ENCODE measurements at places on chromosomes 2 and 18.

DNA sequence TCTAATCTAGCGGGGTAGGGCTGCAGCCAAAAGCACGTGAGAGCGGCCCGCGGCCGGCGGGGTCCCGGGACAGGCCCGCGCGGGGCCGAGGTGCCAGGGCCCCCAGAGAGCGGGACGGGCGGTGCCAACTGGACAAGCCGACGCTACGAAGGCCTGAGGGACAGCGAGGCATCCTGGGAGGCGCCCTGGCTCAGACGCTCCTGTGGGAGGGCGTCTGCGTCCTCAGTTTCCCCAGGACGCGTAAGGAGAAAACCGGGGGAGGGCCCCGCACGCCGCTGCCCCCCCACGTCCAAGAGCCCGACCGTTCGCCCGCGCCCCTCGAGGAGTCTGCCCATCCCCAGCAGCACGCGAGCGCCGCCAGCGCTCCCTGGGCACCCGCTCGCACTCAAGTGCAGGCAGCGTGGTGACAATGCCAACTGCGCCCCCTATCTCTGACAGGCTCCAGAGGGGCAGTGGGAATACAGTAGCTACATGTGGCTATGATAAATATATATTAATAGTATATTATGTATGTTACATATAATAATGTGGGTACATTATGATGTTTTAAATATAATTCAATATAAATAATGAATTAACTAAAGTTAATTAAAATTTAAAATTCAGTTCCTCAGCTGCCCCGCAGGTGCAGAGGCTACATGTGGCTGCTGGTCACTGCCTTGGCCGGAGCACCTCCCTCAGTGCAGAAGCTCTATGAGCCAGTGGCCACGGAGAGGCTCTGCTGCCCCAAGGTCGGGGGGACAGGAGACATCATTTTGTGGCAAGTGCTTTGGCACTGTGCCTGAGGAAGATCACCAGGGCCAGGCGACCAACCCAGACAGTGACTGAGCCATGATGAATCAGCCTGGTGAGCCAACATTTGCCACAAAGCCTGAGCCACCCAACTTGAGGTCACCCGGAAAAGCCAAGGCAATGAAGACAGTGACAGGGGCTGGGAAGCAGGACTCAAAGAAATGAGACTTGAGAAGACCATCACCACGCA is 5.5 kb upstream of the SFT2D3 start:
- no peak for DNase-seq

DNA sequence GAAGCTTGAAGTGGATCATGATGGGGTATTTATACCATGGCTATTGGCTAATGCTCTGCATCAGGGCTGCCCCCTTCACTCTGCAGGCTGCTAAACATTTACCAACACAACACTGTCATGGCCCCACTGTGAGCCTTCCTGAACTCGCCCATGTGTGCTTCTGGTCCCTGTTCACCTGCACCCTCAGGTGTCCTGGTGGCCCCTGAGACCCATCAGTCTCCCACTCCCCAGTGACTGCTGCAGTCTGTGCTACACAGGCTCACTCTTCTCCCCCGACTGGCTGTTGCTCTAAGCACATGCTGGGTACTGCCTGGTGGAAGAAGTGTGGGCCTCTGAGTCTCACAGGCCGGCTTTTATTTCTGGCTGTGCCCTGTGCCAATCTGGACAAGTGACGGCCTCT is 183.0 kb upstream of the HS6ST1 start:
- peak; percentile 60 for DNase-seq

DNA sequence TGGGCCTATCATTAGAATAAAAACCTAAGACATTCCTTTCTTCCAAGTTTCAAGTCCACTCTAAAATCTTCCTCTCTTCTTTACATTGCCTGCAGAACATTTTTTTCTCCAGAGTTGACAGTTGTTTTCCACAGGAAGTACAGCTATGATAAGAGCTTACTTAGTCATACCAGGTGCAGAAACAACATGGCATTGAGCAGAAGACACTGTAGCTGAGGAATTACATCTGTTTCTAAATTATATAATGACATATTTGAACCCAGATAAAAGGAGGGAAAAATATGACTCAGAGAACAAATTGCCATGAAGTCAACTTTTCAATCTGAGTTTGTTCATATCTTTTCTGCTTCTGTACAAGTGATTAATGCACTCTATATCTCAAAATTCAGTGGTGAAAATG is 30.2 kb downstream of the CMPK2 start:
- no peak for DNase-seq

GRCh38 chr2:45748239-45748638 is 96.8 kb downstream of the PRKCE start:
- no peak for DNase-seq

GRCh38 chr2:47152803-47153202 is 2.3 kb downstream of the STPG4 start:
- DNase-seq: no peak

- no peak for DNase-seq
Observed at GRCh38 chr2:125037135-125037653, 1012.1 kb downstream of the CNTNAP5 start.

- DNase-seq: no peak
Observed at GRCh38 chr2:3186766-3187165, 190.9 kb downstream of the EIPR1 start.

GRCh38 chr2:108575132-108575966 is 41.1 kb downstream of the LIMS1 start:
- no peak for DNase-seq

DNA sequence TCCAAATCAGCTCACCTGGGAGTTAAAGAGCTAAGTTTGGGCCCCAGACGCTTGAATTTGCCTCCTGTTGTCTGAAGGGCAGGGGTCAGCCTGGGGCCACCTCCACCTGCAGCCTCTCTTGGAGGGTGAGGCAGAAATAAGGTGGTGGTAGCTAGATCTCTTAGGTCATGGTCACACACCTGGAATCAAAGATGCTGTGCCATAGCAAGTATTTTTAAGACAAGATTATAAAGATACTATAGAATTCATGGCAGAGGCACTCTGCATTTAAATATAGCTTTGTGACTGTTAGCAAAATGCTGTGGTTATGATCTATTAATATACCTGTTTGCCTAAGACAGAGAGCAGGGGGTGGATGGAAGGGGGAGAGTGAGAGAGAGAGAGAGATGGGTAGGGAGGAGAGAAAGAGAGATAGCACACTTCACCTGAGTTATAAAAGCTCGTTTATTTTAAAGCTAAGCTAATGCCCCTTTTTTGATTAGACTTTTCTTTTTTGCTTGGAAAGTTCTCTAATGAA is 242.7 kb downstream of the TMEM182 start:
- DNase-seq: no peak

GRCh38 chr18:32238635-32239268 is 48.9 kb downstream of the MEP1B start:
- no peak for DNase-seq

- DNase-seq: no peak
Observed at GRCh38 chr2:188974164-188974563, at the start of gene COL3A1. TSS of gene COL3A1 (plus strand) at chr2:188974373. CDS start at chr2:188974490, 117 bp downstream.

DNA sequence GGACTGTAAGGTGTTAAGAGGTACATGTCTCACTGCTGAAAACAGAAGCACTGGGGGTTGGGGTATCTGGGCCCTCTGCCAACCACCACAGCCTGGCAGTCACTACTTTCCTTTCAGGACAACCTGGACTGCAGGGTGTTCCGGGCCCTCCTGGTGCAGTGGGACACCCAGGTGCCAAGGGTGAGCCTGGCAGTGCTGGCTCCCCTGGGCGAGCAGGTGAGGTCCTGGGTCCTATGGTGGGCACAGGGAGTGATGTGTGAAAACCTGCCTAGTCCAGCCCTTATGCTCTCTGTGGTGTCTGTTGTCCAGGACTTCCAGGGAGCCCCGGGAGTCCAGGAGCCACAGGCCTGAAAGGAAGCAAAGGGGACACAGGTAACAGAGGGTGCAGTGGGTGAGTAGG is 40.0 kb downstream of the MARCO start:
- DNase-seq: peak; percentile 52

- no peak for DNase-seq
Observed at GRCh38 chr2:98464772-98465310, 20.2 kb downstream of the INPP4A start.

DNA sequence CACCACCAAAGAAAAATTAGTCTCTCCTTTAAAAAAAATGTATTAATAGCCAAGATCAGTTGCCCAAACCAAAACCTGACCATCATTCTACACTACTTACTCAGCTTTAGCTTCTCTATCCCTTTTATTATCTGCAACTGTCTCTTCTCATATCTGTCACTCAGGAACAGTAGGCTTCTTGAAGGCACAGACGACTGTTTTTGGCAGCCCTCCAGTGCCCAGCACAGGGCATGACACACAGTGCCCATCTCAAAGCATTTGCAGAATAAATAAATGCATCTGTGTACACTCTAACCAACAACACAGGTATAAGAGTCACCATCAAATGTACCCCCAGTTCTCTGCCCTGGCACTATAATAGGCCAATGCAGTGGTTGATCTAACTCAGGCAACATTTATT is 117.2 kb downstream of the UXS1 start:
- DNase-seq: no peak

DNA sequence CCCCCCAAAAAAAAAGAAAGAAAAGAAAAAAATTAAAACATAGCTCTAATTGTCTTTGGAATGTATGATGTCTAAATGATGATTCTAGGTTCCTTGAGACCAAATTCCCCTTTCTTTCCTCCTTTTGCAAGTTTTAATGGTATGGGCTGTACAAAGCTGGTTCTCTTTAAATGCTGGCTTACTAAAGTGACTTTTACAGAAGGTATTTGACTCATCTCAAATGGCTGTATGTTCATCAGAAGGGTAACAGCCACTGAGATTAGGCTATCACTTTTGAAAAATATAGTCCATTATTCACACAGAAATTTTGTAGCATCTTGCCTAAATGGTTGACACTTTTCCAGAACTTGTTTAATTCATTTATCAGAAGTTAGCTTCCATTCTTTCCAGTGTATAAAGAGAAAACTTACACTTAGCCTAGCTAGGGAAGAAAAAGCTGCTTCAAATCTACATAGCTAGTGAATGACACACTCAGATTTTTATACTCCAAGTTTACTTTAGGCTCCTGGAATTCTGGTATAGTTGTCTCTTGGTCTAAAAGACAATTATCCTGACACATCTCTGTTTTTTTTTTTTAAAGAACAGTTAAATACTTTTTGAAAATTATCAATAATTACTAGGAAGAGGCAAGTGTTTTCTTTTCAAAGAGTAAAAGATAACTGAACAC is 622.6 kb downstream of the LRP1B start:
- no peak for DNase-seq
